ENCODE measurements at places on chromosomes 4 and X.

- no peak for DNase-seq
These were observed 448.1 kb upstream of the TRAM1L1 start for GRCh38 chr4:117533501-117533900.

DNA sequence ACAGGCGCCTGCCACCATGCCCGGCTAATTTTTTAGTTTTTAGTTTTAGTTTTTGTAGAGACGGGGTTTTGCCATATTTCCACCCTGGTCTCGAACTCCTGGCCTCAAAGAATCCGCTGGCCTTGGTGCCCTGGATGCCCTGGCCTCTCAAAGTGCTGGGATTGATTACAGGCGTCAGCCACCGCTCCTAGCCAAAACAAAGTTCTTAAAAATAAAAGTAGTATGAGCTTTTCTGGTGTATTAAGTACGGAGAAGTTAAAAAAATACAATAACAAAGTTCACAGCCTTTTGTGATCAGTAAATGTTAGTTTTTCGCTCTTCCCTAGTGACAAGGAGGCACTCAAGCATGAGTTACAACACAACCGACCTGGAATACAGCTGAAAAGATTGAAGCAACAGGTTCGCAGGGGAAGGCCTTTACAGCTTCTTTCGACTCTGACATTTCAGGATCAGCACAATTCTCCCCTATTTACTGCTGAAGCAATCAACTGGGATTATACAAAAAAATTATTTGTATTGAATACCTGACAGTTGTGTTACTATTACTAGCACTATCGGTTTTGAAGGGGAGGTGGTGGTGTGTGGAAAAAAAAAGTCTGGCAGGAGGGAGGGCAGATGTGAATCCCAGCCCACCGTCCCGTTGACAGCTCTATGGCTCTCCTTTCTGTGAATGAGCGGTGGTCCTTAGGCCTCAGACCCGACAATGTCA, 893 bp upstream of the METAP1 start:
- DNase-seq, result no peak

GRCh38 chr4:141058591-141059512, 74.4 kb downstream of the RNF150 start:
- no peak for DNase-seq

DNA sequence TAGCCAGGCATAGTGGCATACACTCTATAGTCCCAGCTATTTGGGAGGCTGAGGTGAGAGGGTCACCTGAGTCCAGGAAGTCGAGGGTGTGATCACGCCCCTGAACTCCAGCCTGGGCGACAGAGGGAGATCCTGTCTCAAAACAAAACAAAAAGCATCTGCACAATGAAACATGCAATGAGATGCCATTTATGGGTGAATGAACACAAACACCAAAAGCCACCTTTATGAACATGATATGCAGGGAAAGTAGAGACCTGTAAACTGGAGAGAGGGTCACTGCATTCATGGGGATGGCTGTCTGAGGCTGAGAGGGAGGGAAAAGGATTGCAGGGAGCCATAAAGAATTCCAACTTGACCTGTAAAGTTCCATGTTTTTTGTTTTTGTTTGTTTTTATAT, 70.7 kb downstream of the EVC start:
- DNase-seq, result no peak

DNA sequence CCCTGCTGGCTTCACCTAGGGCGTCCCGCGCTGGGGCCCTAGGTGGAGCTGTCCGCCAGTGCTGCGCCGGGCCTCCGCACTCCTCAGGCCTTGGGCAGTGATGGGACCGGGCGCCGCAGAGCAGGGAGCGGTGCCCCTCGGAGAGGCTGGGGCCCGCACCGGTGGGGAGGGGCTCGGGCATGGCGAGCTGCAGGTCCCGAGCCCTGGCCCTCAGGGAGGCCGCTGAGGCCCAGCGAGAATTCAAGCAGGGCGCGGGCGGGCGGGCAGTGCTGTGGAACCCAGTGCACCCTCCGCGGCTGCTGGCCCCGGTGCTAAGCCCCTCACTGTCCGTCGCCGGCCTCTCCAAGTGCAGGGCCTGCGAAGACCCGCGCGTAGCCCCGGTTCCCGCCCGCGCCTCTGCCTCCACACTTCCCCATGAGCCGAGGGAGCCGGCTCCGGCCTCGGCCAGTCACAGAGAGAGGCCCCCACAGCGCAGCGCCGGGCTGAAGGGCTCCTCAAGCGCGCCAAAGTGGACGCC, 565.1 kb upstream of the NDST4 start:
- DNase-seq, result no peak

- no peak for DNase-seq
These were observed 36.0 kb downstream of the P2RY8 start for GRCh38 chrX:1500701-1501624.

DNA sequence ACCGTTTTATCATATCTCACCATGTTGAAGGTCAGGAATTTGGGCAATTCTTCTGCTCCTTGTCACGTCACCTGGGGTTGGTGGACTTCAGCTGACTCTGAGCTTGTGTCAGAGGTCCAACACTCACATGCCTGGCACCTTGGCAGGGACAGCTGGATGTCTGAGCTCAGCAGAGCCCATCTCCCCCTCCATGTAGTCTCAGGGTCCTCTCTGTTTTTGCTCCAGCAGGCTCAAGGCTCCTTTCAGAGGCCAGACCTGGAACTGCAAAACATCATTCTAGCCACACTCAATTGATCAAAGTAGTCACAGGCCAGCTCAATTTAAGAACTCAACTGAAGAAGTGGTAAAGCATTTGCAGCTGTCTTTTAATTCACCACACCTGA, 45.4 kb downstream of the EDNRA start:
- no peak for DNase-seq

DNA sequence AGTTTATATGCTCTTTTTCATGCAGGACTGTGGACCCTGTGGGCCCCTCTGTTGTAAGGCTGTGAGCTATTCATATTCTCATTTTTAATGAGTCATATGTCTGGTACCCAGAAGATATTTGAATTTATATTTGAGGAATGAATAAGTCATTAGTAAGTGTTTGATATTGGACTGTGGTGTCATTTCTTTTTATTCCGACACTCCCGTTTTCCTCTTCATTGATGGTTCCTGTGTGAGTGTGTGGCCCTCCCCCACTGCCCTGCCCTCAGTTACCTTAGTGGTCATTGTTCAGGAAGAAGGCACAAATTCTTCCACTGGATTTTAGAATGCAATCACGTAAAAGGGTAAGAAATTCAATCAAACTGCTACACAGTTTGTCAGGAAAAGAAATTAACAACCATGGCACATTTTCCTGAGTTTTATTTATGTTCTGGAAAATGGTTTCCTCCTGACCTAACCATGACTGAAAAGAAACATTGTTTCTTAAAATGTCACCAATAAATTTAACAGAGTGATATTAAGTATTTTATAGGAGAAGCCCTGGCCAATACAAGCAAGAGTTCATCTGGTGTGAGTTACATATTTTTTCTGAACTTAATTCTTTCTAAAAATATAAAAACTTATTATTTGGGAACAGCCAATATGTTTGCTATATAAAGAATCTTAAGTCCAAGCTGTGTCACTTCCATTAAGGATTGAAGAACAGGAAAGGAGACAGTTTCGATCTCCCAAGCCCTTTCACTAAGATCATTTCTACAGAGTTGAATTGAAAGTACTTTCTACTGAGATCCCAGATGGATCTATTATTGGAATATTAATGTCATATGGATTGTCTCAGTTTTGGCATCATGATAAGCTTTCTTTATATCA, 370.5 kb upstream of the ANXA10 start:
- no peak for DNase-seq

DNA sequence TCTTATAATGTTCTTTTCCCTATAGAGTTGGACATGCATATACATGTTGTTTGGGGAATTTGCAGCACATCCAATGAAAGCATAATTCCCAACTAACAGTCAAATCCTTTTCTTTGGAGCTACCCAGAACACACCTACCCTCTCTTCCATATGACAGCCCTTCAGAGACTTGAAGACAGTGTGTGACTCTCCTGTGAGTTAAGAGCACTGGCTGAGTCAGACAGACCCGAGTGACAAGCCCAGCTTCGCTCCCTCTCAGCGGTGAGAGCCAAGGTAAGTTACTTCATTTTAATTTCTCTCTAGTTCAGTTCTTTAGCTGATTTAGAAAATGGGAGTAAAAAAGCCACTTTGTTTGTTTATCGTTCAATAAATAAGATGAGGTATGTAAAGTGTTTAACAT, 86.3 kb downstream of the RTL9 start:
- DNase-seq, result no peak

GRCh38 chrX:13005661-13006473, 31.0 kb downstream of the TMSB4X start:
- no peak for DNase-seq

DNA sequence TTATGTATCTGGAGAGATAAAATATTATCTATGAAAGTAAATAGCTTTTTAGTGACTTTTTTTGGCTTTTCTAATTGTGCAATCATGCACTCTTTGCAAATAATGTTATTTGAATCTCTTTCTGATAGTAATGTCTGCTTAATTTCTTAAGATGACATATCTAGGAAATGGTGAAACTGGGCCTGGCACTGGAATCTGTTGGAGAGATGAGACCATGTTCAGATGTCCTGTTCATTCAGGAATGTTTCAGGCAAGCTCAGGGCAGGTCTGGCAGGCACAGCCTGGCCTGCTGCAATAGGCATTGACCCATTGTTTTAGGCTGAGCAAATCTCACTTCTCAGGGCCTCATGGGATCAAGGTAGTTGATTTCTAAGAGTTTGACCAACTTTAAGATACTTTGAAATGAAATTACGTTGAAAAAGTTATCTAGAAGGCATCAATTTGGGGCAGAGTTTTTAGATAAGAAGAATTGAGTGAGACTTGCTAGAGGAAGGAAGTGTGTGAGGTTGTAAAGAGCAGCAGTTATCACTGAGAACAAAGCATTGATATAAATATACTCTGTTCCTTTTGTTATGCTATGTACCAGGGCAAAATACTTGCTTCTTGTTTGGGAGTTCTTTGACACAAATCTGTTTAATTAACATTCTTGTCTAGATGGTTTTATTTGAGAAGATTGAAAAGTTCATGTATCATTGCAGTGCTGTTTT, 133.0 kb upstream of the LEF1 start:
- no peak for DNase-seq

GRCh38 chrX:50779694-50780093, 34.3 kb downstream of the SHROOM4 start:
- DNase-seq, result no peak

DNA sequence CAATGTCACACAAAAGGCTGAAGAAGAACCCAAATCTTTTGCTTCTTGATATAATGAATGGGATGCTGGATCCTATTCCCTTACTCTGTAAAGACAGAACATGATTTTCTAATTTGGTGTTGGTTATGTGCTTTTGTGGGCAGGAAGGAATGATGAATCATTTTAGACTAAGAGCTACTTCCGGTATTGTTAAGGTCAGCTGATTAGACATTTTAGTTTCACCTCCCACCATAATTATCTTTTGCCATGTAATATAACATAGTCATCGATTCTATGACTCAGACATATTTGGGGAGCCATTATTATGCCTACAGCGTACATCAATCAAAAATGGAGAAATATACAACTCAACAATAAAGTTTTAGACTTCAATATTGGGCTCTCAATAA, 265.3 kb downstream of the ZNF674 start:
- DNase-seq, result no peak

- DNase-seq, result no peak
These were observed 45.4 kb downstream of the SMARCAD1 start for GRCh38 chr4:94253036-94253435.

DNA sequence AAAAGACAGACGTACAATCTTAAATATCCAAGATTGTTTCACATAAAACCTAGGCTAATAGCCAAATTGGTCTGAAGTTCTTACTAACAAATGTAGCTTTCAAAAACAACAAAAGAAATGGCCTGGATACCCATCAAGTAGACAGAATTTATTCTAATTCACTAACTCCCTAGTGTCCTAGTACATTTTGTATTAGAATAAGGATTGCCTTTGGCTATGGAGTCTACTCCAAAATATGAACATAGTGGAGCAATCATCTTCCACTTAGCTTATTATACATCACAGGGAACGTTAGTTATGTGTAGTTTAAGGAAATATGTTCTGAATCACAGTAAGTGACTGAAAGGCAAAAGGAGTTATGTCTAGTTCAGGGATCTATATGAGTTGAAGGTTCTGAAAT, 81.7 kb downstream of the MAPK10 start:
- no peak for DNase-seq

- DNase-seq, result no peak
These were observed 28.9 kb downstream of the SLC25A5 start for GRCh38 chrX:119497185-119497584.

GRCh38 chr4:71377561-71377960, 38.7 kb downstream of the SLC4A4 start:
- no peak for DNase-seq

- no peak for DNase-seq
These were observed at the start of gene EREG for GRCh38 chr4:74364652-74365491. Gene EREG, plus strand, starts transcription at chr4:74365145. Its CDS starts 164 bp downstream, at chr4:74365309.

DNA sequence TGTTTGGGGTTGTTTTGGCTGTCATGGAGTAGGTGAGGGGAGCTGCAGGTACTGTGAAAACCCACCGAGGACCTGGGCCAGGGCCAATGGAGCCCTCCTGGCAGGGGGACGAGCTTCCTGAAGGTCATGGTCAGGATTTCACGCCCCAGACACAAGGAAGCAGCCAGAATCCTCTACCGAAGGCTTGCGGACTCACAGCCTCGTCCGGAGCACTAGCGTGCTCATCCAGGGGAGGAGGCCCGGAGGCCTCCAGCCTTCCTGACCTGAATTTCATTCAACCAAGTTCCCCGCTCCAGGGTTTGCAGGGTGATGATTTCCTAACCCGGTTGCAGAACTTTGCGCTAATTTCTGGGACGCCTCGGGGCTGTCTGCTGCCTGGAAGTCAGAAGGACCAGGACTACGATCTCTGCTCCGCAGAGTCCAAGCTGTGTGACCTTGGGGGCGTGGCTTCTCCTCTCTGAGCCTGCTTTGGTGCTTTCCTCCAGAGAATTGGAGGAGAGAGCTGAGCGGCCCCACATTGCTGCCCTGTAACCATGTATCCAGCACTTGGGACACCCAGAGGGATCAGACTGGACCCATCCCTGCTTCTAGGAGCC, 56.2 kb upstream of the ADRA2C start:
- no peak for DNase-seq

- no peak for DNase-seq
These were observed 70.2 kb downstream of the CLDN22 start for GRCh38 chr4:183249854-183250253.

DNA sequence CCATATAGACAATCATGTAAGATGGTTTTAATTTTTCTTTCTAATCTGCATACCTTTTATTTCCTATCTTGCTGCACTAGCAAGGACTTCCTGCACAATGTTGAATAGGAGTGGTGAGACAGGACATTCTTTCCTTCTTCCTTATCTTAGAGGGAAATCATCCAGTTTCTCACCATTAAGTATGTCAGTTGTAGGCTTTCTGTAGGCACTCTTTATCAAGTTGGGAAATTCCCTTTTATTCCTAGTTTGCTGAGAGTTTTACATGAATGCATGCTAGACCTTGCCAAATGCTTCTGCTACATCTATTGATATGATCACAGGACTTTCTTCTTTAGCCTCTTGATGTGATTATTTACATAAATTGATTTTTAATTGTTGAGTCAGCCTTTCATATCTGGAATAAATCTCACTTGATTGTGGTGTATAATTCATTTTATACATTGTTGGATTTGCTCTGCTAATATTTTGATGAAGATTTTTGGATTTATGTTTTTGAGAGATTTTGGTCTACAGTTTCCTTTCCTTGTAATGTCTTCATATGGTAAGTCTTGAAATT, 23.8 kb downstream of the RNF175 start:
- DNase-seq, result no peak

- no peak for DNase-seq
These were observed 7.1 kb upstream of the RGS12 start for GRCh38 chr4:3285558-3286334.

GRCh38 chr4:125016892-125017299, 297.9 kb upstream of the FAT4 start:
- DNase-seq, result no peak

- DNase-seq, result no peak
These were observed 61.2 kb downstream of the HMGB2 start for GRCh38 chr4:173272996-173273395.
